ENCODE measurements at places on chromosomes 11 and 22.
A peak's percentile ranks its signal among the peaks of the same experiment; 100 is the strongest.

DNA sequence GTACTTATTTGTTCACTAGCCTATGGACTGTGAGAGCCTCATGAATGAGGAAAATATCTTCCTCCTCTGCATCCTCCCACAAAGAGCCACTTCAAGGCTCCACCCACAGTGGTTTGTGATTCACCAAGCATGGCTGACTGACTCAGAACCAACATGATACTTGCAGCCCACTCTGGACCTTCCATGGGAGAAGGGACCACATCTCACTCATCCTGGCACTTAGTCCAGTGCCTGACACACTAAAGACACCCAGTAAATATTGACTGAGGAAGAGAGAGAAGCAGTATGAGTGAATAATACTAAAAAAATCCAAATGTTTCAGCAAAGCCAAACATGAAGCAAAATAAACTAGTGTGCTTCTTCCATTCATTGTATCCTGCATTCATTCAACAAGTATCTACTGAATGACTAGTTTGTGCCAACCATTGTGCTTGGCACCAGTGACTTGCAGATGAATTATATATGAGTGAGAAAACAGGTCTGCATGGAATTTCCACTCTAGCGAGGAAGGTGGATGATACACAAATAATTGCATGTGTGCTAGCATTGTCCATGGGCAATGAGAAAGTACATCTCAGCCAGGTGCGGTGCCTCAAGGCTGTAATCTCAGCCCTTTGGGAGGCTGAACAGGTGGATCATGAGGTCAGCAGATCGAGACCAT, 54.9 kb upstream of the BLID start:
- DNase-seq, result no peak

GRCh38 chr22:46250783-46251125, 661 bp upstream of the CDPF1 start:
- DNase-seq, result no peak

DNA sequence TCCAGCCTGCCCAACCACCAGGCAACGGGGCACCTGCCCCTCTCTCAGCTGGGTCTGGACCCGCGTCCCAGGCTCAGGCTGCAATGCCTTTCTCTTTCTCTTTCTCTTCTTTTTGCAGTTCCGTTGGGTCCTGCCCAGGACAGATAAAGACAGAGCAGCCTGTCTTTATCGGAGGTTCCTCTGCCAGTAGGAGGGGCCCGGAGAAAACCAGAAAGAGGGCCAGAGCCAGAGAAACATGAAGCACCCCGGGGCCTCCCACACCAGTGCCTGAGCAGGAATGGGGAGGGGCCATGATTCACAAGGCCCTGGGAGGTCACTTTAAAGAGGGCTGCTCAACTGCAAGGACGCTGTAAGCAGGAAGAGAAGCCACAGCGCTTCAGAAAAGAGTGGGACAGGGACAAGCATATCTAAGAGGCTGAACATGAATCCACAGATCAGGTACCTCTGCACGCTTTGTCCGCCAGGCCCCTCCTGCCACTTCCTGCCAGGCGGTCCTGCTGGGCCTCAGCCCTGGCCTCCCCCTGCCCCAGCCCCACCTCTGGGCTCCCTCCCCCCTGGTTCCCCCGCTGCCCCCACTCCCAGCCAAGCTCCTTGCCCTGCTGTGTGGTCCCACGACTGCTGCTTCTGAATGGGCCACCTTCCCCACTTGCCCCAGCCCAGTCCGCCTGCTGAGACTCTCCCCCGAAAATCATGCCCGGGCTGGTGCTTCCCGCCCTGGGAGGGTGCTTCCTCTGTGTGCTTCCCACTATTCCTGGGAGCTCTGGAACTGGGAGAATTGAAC, at the start of gene APOBEC3C:
Gene APOBEC3C, plus strand, starts transcription at position 316 of the 781 bp plus-strand sequence. Its CDS starts 106 bp downstream, at position 422.
- DNase-seq, result peak; percentile 35

- DNase-seq, result no peak
These were observed 12.1 kb upstream of the EHD1 start for GRCh38 chr11:64890522-64890939.

Measured in hippocampal formation (tissue), 2 donors.